ENCODE measurements at places on chromosomes 7 and 10.

DNA sequence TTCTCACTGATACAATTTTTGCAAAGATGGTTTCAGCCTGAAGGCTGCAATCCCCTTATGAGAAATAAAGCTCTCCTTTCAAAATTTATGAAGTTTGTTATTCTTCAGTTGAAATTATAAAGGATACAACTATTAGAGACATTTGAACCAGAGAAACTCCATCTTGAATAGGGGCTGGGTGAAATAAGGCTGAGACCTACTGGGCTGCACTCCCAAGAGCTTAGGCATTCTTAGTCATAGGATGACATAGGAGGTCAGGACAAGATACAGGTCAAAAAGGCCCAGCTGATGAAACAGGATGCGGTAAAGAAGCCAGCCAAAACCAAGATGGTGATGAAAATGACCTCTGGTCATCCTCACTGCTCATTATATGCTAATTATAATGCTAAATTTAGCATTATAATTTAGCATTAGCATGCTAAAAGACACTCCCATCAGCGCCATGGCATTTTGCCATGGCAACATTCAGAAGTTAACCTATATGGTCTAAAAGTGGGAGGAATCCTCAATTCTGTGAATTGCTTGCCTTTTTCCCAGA is 22.4 kb upstream of the IFIT1B start:
- no peak for DNase-seq

DNA sequence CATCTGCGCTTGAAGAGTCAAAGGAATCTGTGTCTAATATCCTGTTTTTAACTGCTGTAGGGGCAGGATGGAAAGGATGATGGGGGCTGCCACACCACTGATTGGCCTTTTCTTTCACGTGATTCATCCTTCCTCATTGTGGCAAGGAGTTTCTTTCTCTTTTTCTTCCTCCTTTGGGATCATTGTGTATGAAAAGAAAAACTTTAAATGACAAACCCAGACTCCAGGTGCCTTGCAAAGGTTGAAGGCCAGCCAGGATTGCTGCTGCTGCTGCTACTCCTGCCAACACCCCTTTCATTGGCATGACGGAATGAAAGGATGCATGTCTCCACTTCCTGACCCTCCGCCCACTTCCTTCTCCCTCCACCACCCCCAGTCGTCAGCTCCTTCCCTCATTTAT is 6.5 kb upstream of the OIT3 start:
- DNase-seq, result no peak

GRCh38 chr7:121081327-121081936 is 92.9 kb downstream of the CPED1 start:
- peak; percentile 55 for DNase-seq

DNA sequence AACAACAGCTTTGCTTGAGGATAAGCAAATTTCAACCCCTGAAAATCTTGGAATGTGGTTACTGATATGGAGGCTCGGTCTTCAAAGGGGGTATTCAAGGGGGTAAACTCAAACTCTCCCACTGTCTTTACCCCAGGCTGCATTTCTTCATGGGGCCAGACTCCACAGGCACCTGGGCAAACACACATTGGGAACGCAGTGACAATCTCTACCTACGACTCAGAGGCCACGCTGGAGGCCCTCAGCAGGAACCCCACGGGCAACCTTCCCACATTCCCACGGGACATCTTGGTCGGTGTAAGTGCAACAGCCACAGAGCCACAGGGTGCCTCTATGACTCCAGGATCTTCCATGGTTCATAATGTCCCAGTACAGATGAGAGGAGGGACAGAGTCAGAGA is 2.2 kb upstream of the INSIG1 start:
- DNase-seq, result no peak

DNA sequence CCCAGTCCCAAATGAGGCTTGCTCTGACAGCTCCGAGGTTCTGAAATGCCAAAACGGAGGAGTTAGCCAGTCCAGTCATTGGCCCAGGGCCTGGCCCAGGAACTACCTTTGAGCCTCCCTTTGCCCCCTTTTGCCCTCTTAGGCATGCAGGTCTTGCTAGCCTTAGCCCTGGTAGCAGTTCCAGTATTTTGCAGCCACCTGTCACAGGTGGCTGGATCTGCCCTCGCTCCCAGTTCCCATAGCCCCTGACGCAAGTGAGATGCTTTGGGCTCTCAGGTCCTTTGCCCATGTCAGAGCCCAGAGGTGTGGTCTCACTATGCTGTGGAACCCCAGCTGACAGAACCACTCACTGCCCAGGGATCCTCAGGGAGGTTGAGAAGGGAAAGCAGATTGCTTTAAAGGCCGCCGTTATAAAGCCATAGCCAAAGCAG is 42.0 kb downstream of the GPRIN2 start:
- no peak for DNase-seq

- DNase-seq, result peak; percentile 25
Observed at GRCh38 chr7:1512781-1513656, 8.8 kb upstream of the INTS1 start.

- no peak for DNase-seq
Observed at GRCh38 chr7:130907439-130907838, 173.4 kb upstream of the KLF14 start.

DNA sequence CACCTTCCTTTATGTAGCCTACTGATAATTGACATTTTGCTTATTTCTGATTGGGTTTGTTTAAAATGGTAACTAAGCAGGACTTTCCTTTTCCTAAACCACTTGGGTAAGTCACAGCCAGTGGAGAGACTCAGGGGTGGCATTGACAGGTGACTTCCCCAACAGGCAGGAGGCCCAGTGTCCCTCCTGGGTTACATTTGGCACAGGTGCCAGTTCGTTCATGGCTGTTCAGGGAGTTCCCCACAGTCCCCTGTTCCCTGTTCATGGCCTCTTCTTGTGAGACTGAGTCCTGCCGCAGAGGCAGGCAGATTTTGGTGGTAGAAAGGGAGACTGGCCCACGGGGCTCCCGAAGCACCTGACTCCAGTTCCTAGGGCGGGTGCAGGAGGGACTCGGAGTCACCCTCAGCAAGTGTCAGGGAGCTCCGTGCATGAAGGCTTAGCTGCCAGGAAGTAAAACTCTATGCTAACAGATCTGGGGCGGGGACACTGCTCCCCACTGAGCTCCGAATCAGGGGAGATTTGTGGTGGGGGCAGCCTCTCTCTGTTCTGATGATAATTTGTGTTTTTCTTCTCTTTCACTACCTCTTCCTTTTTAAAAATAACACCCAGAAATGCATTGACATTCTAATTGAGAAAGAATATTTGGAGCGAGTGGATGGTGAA is 84.1 kb downstream of the EZH2 start:
- no peak for DNase-seq

DNA sequence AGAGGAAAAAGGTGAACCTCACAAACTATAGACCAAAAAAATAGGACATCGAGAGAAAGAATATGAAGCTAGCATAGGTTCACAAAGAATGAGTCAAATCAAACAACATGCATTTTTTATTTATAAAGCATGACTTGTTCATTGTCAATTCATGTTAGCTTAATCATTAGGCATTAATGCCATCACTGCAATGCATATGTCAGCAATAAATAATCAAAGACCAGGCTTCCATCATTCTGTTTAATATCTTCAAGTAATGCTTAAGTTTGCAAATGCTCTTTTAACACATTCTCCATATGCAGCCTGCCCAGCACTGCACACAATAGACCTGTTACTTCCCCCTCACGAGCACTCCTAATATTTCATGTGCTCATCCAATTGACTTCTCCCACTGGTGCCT is 8.9 kb upstream of the MAGI2 start:
- DNase-seq, result no peak

- DNase-seq, result no peak
Observed at GRCh38 chr10:93757801-93758507, at the start of gene LGI1. Gene LGI1 (plus strand): TSS chr10:93757936. CDS start chr10:93758145, 209 bp downstream.

GRCh38 chr10:75165684-75166622 is 44.6 kb upstream of the VDAC2 start:
- DNase-seq, result peak; percentile 42

DNA sequence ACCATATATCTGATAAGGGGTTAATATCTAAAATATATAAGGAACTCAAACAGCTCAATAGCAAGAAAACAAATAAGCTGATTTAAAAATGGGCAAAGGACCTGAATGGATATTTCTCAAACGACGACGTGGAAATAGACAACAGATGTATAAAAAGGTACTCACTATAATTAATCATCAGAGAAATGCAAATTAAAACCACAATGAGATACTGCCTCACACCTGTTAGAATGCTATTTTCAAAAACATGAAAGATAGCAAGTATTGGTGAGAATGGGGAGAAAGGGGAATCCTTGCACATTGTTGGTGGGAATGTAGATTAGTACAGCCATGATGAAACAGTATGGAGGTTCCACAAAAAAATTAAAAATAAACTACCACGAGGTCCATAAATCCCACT is 163.2 kb downstream of the DKK1 start:
- no peak for DNase-seq

- no peak for DNase-seq
Observed at GRCh38 chr7:114943953-114944744, 22.3 kb downstream of the MDFIC start.

DNA sequence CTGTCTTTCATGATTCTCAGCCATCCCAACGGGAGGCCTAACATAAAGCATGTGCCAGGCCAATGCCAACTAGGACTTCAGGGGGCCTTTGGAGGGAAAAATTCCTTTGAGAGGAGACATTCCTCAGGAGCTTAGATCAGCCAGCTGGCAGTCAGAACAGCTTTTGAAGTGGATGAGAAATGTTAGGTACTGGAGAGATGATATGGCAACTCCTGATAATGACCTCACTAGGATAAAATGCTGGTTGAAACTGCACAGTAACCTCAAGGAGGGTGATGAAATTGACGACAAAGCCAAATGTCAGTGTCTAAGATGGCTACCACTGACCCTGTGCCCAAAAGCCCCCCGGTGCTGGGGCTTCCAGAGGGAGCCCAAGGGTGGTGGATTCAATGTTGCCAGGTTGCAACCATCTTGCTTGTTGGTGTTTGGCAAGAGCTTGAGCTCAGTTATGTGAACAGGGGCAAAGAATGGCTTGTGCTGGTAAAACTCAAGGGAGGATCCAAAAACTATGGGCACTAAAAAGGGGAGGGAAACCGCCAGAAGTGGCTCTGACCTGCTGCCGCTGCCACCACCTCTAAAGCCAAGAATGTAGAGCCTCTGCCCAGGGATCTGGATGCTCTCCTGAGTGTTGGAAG is 121.2 kb downstream of the UBE2H start:
- DNase-seq, result no peak

DNA sequence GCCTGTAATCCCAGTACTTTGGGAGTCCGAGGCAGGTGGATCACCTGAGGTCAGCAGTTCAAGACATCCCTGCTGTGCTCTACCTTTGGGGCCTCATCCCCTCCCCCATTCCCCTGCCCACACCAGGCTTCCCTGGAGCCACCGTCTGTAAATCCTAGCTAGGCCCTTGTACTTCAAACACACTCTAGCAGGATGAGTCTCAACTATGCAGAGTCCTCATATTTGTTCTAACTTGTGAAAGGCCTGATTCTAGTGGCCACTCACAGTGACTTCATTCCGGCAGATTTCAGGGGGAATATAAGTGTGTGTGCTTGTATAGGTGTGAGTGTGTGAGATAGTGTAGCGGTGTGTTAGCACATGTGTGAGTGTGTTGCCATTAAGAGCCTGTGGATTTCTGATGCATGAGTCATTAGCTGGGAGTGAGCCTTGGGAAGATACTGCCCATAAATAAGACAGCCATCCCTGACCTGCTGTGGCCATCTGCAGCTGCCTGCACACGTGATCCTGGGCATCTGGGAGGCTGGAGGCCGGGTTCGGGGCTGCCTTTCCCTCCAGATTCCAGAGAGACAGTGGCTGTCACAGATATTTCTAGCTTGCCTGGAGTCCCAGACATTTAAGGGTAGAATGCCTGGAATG is 1.7 kb upstream of the NEURL1 start:
- DNase-seq, result no peak

DNA sequence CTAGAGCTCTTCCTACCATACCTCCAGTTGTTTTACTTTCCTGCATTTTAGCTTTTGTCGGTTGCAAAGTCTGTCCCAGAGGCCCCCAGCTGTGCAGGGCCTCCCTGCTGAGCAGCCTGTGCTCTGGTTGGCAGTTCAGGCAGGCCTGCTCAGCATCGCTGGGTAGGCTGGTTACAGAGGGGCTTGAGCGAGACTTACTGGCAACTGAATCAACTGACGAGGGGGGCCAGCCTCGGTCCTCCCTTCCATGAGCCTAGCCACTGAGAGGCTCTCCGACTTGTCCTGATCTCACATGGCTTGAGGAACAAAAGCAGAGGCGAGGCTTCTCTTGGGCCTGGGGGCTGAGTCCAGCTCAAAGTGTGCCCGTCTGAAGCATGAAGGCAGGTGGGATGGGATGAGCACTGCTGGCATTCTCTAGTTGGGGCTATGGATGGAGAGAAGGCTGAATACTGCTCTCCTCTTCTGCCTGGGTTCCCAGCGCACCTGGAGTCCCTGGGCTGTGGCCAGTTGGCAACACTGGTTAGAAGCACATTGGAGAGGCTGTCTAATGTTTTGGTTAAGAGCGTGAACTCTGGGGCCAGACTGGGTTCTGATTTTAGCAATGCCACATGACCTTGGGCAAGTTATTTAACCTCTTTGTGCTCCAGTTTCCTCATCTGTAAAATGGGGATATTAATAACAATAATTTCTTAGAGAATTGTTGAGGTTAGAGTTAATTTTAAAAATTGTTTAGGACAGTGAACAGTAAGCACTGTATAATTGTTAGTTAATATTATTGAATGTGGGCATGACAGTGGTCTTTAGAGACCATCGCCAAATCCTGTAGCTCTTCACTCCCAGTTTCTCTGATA is 6.9 kb upstream of the SFRP5 start:
- no peak for DNase-seq

DNA sequence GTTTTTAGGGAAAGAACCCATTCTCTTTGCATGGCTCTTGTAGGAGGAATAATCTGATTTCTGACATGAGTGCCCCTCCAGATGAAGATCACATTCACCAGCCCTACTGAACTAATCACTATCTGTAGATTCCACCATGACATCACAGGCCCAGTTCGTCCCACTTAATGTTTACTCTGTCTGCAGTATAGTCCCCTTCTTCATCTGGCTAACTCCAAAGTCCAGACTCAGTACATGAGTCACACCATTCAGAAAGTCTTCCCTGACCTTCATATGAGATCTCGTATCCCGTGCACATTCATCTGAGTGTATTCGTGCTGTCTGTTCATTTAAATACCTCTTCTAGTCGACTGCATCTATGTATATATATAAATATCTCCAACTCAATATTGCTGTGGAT is 366.5 kb upstream of the AKR1E2 start:
- DNase-seq, result no peak

GRCh38 chr7:80635533-80635932 is 2.9 kb upstream of the CD36 start:
- DNase-seq, result no peak

DNA sequence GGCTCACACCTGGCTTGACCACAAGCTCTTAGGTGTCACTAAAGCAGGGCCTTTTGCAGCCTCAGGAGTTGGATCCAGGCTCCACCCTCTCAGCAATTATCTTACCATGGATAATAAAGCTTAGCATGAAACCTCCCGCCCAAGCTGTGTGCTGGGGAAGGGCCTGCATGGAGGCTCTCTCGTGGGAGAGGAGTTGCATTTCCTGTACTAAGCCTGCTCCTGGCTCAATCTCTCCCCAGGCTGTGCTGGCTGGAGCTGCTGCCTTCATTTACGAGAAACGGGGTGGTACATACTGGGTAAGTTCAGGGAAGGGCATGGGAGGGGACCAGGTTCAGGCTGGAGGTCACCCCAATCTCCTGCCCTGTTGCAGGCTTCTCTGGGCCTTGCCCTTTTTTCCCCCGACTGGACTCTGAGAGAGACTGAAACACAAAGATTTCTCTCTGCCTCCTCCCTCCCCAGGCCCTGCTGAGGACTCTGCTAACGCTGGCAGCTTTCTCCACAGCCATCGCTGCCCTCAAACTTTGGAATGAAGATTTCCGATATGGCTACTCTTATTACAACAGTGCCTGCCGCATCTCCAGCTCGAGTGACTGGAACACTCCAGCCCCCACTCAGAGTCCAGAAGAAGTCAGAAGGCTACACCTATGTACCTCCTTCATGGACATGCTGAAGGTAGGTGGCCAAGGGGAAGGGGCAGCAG is 2.7 kb downstream of the TMEM176A start:
- no peak for DNase-seq

Data from CD4-positive, alpha-beta T cell treated with Interleukin-4 for 4 hours (primary cell).